ENCODE measurements at places on chromosomes 1 and 21.

- no peak for DNase-seq
These were observed 57.0 kb downstream of the PLEKHA6 start for GRCh38 chr1:204302769-204303168.

GRCh38 chr1:232635778-232636356 lies 5.9 kb upstream of the SIPA1L2 start:
- DNase-seq: peak; percentile 78

DNA sequence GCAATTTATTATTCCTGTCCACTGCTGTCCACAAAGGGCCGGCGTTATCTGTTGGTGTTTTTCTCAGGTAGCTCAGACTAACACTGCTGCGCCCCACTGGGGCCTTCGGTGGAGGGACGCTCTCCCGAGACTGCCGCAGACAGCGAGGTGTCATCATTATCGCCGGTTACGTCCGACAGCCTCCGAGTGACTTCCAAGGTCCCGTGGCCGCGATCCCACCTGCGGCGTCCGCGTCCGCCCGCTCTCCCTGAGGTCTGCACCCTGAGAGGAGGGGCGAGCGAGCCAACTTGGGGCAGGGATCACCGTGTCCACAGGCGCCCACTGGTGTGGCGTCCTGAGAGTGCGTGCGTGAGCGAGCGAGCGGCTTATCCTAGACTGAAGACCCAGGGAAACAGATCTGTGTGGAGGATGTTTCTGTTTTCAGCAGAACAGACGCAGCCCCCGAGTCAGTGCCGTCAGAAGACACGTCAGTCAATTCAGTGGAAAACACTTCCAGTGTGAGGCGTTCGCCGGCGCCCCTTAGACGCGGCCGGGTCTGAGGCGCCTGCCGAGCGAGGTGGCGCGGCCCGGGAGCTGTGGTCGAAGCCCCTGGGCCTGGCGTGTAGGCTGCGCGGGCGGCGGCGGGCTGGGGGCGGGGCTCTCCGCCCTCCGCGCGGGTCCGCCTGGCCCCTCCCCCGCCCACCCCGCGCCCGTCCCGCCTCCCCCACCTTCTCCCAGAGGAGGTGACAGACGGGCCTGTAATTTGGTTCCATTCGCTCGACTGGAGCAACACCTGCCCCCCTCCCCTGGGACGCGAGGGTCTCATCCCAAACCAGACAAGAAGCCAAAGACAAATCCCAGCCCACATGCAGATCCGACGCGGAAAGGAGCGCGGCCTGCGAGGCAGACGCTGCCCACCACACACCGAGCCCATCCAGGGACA lies 12.6 kb downstream of the NHLH2 start:
- DNase-seq: no peak

- DNase-seq: no peak
These were observed 166.3 kb downstream of the TRIM33 start for GRCh38 chr1:114344656-114345055.

GRCh38 chr1:87918398-87918797 lies 589.7 kb downstream of the LMO4 start:
- no peak for DNase-seq

GRCh38 chr1:190597294-190597693 lies 119.6 kb upstream of the BRINP3 start:
- no peak for DNase-seq

DNA sequence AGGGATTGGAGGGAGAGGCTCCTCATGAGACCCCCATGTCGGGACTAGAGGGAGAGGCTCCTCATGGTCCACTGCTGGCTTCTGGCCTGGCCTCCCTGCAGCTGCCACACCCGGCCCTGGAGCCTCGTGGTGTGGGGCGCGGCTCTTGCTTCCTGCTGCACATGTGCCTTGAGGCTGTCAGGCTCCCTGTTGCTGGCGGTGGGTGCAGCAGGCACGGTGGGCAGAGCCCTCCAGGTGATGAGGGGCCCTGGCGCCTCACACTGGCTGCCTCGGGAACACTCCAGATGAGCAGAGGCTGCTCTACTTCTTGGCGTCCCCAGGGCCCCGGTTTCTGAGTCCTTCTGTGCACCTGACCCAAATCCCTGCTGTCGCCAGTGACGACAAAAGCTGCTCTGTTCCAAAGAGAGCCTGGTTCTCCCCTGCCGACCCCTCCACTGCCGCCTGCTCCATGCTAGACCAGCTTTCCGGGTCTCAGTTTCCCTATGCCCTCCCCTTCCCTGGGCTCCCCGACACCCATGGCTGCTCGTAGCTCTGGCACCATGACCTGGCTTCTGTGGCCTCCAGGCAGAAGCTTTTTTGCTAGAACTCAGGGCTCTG lies 9.7 kb upstream of the ATAD3B start:
- no peak for DNase-seq

DNA sequence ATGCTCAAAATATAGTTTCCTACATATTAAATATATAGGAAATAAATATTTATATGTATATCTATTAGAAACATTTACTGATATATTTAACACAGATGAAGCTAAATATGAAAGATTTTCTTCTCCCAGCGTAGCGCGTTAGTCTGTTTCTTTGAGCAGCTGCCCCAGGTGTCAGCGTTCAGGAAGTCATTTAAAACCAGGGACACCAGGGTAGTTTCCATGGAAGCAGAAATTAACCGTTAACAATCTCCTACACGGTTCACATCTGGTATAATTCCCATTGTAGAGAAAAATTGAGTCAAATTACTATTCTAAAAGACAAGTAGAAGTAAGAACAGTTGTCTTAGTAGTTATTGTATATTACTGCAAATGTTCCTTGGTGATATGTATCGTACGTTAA lies 1443.7 kb downstream of the MRPL39 start:
- DNase-seq: no peak
